ENCODE measurements at places on chromosomes 4 and X. TPM values are rescaled to one million over a fixed set of nuclear protein-coding genes. Genes with fewer than 3 reads are reported as not detected.

DNA sequence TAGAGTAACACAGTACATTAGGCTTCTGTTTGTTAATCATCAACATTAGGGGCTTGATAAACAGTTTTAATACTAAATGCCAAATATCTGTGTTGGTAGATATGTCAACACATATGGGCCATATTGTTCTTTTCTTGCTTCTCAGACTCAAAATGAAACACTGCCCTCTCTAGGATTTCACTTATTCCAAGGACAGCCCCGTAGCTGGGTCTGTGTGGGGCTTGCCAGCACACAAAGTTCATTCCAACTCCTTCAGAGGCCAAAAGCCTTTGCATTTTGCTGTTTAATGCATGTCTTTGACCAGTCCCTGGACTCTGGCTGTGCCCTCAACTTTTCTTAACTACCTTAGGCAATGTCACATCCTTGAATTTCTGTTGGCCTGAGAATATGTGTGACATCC lies 102.0 kb upstream of the ZNF827 start:
- DNase-seq = no peak

GRCh38 chrX:31506360-31506759 lies 434.5 kb upstream of the FTHL17 start:
- DNase-seq = no peak

GRCh38 chrX:64843224-64843623 lies 133.0 kb downstream of the ZC4H2 start:
- no peak for DNase-seq

NEUROG2 gene
- total RNA-seq = not detected

ACE2 gene
- total RNA-seq = not detected

Data from lung microvascular endothelial cell (primary cell).